Cortex of kidney (tissue), 1 donor: ENCODE measurements at places on chromosomes 13 and 19.

DNA sequence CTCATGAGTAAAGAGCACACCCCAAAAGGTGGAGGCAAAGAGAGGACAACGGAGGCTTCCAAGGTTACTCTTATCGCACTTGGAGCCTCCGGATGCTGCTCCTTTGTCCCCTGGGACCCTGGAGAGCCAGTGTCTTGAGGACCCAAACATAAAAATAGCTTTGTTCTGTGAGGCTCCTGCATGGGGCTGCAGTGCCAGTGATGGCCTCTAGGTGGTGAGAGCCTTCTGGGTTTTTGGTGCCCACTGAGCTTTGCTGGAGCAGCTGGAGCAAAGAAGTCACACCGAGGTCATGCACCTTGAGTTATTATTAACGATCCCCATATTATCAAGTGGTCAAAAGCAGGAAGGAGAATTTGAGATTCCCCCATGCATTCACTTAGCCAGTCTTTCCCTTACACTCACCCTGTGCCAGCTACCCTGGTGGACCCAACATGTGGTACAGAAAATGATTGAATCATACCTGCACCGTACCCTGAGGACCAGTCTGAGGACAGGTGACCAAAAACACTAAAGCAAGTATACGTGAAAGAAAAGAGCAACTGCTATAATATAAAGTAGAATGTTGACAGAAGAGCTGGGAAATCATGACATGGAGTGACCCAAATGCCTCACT lies 41.5 kb downstream of the ZNF682 start:
- DNase-seq: no peak

DNA sequence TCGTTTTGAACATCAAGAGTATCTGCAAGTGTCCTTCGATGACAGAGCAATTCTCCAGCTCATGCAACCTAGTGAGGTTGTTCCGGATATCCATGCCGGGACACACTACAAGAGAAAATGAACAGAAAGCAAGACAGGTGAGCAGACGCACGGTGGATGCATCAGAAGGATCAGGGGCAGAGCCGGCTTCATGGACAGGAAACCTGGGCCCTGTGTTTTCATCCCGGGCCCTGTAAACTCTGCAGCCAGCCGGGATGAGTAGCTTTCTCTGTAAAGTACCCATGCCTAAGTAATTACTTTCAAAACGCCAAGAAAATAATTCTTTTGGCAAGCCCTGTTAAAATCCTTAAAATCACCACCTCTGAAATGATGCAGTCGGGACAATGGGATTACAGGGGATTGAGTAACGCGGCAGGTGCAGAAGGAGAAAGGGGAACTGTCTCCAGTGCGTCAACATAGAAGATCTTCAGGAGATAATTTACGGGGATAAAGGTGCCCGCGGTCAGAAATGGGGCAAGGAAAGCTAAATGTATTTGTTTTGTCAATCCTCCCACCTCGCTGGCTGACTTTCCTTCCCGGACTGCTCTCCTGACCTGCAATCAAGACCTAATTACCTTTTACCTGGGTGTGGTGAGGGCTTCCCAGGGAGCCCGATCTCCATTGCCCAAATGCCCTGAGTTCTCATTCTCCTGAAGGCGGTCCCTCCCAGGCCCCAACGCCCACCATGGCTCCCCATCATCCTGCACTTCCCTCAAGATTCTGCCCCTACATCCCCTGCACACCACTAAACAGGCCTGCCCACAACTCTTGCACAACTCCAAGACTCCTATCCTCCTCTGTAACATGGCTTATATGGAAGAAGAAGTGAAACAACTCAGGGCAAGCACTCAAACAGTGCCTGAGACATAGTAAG lies 26.2 kb downstream of the INSR start:
- DNase-seq: no peak

- DNase-seq: no peak
Observed at GRCh38 chr13:84077271-84077670, 195.0 kb upstream of the SLITRK1 start.

GRCh38 chr19:51719251-51719988 lies 4.4 kb downstream of the HAS1 start:
- no peak for DNase-seq

DNA sequence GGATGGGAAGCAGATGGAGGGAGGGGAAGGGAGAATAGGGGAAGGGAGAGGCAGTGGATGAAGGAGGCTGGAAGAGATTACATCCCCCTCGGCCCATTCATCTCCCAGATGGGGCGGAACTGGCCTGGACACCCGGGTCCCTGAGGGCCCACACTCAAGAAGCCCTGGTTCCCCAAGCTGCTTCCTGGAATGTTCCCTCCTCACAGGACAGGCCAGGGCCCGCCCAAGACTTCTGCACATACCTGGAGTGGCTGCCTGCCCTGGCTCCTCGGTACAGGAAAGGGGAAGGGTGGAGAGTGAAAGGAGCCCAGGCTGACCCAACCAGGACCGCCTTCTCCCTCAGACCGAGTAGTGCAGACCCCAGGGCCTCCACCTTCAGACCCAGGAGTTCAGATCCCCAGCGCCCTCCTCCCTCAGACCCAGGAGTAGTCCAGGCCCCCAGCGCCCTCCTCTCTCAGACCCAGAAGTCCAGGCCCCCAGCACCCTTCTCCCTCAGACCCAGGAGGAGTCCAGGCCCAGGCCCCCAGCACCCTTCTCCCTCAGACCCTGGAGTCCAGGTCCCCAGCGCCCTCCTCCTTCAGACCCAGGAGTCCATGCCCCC lies 489 bp downstream of the NTF4 start:
- DNase-seq: no peak

DNA sequence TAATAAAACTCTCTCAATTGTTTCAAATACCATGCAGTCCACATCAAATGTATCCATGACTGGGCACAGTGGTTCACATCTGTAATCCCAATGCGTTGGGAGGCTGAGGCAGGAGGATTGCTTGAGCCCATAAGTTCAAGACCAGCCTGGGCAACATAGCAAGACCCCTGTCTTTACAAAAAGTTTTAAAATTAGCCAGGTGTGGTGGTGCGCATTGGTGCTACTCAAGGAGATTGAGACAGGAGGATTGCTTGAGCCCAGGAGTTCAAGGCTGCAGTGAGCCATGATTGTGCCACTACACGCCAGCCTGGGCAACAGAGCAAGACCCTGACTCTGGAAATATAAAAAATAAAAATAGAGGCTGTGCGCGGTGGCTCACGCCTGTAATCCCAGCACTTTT lies 5.0 kb downstream of the CLIP3 start:
- no peak for DNase-seq

DNA sequence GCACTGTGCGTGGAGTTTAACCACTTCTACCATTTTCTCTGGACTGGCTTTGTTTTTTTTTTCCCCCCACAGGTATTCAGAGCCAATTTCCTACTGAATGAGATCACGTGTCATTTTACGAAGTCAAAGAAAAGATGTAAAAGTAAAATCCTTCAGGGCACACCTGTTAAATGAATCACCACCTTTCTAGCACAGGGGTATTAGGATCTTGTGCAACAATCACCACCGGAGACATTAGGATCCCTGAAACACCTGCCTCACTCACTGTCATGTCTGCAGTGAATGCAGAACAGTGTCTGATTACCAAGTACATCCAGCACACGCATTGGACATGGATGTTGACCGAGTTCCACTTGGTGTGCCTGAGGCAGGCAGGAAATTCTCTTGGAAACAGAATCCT lies 17.2 kb downstream of the BRD4 start:
- no peak for DNase-seq

DNA sequence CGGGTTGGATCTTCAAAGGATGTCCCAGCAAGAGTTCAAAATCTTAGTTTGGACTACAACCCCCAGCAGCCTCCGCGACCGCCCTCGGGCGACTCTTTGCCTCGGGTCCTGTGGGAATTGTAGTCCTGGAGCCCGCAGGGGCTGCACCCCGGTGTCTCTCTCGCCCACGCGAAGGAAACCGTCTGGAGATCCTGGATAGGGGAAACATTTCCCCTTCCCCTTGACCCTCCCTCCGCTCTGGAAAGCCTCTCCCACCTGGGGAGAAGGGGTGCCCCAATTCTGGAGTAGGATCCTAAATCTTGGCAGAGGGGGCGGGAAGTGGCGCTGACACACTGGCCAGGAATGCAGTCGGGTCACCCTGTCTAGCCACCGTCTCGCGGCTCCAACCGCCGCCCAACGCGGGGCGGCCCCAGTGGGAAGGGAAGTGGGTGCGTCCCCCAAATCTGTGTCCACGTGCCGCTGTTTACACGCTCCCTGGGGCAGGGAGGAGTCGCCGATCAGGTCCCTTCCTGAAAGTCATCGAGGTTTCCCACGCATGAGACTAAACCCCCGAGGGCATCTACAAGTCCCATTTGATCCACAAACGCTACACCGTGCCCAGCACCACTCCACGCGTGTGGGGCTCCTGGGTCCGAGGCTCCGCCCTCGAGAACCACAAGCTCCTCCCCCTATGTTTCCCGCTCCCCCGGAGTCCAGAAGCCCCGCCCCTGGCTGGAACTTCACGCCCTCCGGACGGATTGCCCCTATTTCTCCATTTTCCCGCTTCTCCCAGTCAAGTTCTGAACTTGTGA lies 761 bp upstream of the PPP1R13L start:
- no peak for DNase-seq

DNA sequence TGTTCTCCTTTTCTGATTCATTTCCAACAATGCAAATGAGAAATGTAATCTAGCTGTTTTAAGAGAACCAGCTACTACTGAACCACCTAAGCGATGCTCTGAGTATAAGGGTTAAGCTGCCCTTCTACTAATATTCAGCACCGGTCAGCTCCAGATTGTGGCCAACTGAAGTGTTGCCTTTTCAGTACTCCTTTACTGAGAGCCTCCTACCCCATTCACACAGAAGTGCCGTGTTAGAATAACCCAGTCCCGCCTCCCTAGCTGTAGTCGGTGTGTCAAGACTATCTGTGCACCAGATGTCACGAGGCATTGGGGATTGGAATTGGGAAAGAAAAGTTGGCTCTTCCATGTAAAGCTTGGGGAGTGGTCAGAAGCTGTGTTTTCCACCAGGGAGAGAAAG lies 45.4 kb downstream of the FAM124A start:
- DNase-seq: no peak

DNA sequence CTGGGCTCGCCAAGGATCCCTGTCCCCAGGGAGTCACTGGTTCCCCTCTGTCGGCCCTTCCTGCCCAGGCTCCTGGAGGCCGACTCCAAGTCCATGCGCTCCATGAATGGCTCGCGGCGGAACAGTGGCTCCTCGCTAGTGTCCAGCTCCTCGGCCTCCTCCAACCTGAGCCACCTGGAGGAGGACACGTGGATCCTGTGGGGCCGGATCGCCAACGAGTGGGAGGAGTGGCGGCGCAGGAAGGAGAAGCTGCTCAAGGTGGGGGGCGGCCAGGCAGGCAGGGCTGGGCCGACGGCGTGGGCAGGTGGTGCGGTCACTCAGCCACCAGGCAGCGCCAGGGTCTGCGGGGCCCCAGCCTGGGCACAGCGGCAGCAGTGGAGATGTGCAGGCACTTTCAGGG lies 17.6 kb downstream of the EVI5L start:
- no peak for DNase-seq

DNA sequence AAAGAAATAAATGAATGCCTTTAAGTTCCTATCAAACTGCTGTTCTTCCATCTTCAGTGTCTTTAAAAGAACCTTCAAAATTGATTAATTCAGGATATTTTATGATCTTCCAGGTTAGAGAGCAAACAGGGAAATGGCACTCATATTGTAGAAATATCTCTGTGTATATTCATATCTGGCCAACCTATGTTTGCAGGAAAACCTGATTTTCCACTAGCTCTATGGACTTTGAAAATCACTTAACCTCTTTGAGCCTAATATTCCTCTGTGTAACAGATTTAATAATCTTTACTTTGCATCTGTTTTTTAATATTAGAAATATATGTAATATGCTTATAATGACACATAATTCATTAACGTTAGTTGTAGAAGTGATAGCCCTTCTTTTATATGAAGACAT lies 227.7 kb upstream of the ATXN8OS start:
- DNase-seq: no peak

DNA sequence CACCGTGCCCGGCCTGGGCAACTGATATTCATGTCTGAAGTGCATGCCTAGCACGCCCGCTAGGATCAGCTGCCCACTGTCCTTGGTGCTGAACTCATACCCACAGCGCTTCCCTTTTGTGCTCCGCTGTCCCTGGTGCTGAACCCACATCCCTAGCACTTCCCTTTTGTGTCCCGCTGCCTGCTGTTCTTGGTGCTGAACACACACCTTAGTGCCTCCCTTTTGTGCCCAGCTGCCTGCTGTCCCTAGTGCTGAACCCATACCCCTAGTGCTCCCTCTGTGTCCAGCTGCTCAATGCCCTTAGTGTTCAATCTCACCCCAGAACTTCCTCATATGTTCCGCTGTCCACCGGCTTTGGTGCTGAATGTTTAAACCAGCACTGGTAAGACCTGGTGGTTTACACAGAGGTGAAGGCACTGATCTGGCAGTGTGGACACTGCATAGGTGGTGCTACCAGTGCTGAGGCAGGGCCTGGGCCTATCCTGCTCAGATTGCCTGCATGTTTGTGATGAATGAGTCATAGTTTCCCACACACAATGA lies 26.3 kb upstream of the SIGLEC11 start:
- DNase-seq: no peak

- DNase-seq: no peak
Observed at GRCh38 chr13:105847527-105848291, 687.8 kb downstream of the EFNB2 start.

- DNase-seq: no peak
Observed at GRCh38 chr19:29504454-29504853, 21.3 kb upstream of the VSTM2B start.

DNA sequence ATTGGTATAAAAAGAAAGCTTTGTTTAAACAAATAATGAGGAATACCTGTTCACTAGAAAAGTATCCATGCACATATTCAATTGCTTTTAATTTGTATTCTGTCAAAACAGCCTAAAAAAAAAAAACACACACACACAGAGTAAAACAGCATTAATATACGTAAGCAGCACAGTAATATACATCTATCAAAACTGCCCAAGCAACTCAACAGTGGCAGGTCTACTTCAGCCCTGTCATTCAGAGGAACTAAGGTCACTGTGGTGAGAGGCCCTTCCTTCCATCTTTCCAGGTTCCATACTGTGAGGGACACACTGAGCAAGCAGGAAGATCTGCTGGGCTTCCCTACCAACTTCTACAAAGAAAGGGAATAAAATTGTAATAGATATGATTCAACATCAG lies 3.8 kb downstream of the PROSER1 start:
- no peak for DNase-seq

- DNase-seq: no peak
Observed at GRCh38 chr13:95630593-95630992, 13.9 kb downstream of the DZIP1 start.

GRCh38 chr13:88707646-88708045 lies 1036.5 kb downstream of the SLITRK5 start:
- no peak for DNase-seq

GRCh38 chr19:16366433-16367260 lies 42.0 kb downstream of the KLF2 start:
- DNase-seq: no peak

- DNase-seq: no peak
Observed at GRCh38 chr13:77981281-77981881, 62.8 kb upstream of the EDNRB start.

GRCh38 chr19:33620611-33621010 lies 1.1 kb upstream of the CHST8 start:
- no peak for DNase-seq
